SK-N-SH (cell line): ENCODE measurements at places on chromosomes 4 and X.

- H3K4me3 ChIP-seq, result no peak overlapping the region
- DNase-seq, result no peak
- no peaks in the 10 kb centered on the region; the same call in 1 of the 2 replicates for H3K27me3 ChIP-seq
- no peak overlapping the region for H3K27ac ChIP-seq
Observed at GRCh38 chrX:19347916-19348315, 4.2 kb downstream of the PDHA1 start.

DNA sequence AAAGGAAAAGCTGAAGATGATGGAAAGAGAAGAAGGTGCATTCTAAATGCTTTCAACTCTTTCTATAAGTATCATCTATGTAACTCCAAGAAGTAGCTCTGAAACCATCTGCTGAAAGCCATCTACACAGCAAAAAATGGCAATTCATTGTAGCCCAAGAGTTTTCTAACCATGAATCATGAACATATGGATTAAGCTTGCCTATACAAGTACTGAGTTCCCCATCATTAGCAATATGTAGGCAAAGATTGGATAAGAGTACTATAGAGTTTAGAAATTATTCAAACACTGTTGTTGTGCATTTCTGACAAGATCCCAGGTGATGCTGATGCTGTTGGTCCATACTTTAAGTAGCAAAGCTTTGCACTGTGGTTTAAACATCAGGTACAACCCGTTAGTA is 11.2 kb downstream of the DAPP1 start:
- no peaks in the 10 kb centered on the region for H3K4me1 ChIP-seq
- H3K27me3 ChIP-seq, result no peaks in the 10 kb centered on the region; the same call in 1 of the 2 replicates
- H3K36me3 ChIP-seq, result no peaks in the 10 kb centered on the region
- DNase-seq, result no peak
- no peak overlapping the region for H3K4me3 ChIP-seq

DNA sequence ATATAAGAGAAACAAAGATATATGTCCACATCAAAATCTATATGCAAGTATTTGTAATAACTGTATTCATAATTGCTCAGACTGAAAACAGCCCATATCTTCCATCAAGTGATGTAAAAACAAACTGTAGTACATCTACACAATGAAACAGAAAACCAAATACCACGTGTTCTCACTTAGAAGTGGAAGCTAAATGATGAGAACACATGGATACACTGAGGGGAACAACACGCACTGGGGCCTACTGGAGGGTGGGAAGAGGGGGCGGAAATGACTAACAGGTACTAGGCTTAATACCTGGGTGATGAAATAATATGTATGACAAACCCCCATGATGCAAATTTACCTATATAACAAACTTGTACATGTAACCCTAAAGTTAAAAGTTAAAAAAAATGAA is 42.7 kb downstream of the UBA6 start:
- no peak overlapping the region for H3K4me3 ChIP-seq
- no peak for DNase-seq
- H3K27me3 ChIP-seq, result no peaks in the 10 kb centered on the region
- peaks cover 81% of the 10 kb centered on the region for H3K36me3 ChIP-seq

- no peaks in the 10 kb centered on the region for H3K4me1 ChIP-seq
- DNase-seq, result no peak
- no peaks in the 10 kb centered on the region for H3K36me3 ChIP-seq
- H3K27me3 ChIP-seq, result no peaks in the 10 kb centered on the region
- H3K4me3 ChIP-seq, result no peak overlapping the region
Observed at GRCh38 chr4:127416115-127416514, 216.6 kb upstream of the INTU start.

GRCh38 chrX:42050345-42050744 is 127.0 kb upstream of the CASK start:
- no peaks in the 10 kb centered on the region for H3K27me3 ChIP-seq
- H3K4me3 ChIP-seq, result no peak overlapping the region
- no peaks in the 10 kb centered on the region for H3K36me3 ChIP-seq
